Activated CD4-positive, alpha-beta T cell treated with anti-CD3 and anti-CD28 coated beads, Interleukin-2, amount 10 ng/mL, durations not matched to agents 24 days and 14 days (primary cell): ENCODE measurements at places on chromosomes 16 and 17.

- no peaks in the 10 kb centered on the region for H3K27me3 ChIP-seq
- H3K27ac ChIP-seq = no peak overlapping the region
- H3K4me1 ChIP-seq = no peaks in the 10 kb centered on the region
- no peaks in the 10 kb centered on the region for H3K36me3 ChIP-seq
- no peak for DNase-seq
Observed at GRCh38 chr16:83011939-83012338, 385.2 kb downstream of the CDH13 start.

DNA sequence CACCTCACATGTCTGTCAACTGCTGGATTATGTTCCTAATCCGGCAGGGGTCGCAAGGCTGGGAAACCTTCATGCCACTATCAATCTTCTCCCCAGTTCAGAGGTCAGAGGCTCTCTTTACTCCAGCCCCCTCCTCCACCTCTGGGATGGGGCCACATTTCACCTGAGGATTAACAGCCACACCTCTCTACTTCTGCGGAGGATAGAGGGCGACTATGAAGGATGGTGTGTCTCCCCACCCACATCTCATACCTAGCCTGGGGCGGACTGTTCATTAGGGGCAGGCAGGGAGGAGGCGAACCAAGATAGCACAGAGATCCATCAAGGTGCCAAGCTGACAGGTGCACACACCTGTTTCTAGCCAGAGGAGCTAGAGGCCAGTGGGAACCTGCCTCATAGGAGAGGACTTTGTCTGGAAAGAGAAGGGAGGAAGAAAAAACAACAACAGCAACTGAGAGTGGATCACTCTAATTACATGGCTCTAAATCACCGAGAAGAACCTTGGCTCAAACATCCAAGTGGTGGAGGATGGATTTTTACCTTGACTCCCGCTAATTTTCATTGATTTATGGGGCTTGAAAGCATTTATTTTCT, 41.9 kb upstream of the SKAP1 start:
- H3K27ac ChIP-seq = no peak overlapping the region
- H3K36me3 ChIP-seq = no peaks in the 10 kb centered on the region
- DNase-seq = no peak
- H3K4me3 ChIP-seq = no peak overlapping the region

DNA sequence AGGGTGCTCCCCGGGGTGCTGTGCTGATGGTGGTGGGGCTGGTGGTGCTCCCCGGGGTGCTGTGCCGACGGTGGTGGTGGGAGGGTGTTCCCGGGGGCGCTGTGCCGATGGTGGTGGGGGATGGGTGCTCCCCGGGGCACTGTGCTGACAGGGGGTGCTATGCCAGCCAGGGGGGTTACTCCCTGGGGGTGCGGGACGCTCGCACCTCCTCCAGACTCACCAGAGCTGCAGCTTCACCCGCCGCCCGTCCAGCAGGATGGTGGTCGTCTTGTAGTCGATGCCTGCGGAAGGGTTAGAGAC, 16.0 kb upstream of the WDR45B start:
- no peak overlapping the region for H3K27ac ChIP-seq
- no peaks in the 10 kb centered on the region for H3K27me3 ChIP-seq
- H3K36me3 ChIP-seq = no peaks in the 10 kb centered on the region
- H3K4me1 ChIP-seq = peaks cover 4% of the 10 kb centered on the region

DNA sequence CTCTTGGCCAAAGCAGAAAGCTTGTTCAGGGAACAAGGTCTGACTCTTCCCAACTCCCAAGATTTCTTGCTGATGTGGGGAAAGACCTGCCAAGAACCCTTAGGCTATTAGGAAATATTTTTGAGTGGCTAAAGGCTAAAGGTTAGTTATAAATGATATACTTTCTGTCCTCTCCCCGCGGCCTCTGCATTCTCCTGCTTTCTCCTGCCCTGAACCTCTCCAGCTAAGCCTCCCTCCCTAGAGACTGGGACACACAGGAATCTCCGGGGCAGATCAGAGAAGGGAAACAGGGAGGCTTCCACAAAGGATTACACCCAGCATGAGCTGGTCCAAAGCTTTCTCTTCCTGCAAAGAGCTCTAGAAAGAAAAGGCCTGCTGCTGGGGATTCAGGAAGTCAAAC, 2.3 kb downstream of the SLC43A2 start:
- peaks cover 25% of the 10 kb centered on the region for H3K4me1 ChIP-seq
- no peaks in the 10 kb centered on the region for H3K36me3 ChIP-seq
- DNase-seq = no peak
- peaks cover 43% of the 10 kb centered on the region for H3K27me3 ChIP-seq

DNA sequence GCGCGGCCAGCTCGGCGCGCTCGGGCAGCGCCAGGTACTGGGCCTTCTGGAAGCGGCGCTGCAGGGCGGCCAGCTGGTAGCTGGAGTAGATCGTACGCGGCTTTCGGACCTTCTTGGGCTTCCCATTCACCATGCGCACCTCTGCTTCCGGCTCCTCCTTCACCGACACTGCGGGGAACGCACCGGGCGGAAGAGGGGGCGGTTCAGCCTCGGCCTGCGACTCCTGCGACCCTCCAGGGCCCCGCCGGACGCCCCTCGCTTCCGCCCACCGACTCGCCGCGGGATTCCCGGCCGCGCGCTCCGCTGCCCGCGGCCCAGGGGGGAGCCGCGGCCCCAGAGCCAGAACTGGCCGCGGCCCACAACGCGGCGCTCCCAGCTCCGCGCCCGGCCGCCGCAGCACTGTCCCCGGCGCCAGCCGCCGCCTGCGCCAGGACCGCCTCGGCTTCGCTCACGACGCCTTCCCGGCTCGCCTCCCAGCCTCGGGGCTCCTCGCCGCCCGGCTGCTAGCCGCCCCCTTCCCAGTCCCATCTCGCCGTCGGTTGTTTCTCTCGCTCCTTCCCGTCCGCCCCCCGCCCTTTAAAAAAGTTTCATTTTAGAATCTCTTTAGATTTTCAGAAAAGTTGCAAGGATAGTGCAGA, 1.5 kb downstream of the DLX3 start:
- peaks cover 76% of the 10 kb centered on the region for H3K27me3 ChIP-seq
- H3K4me1 ChIP-seq = peaks cover 20% of the 10 kb centered on the region
- DNase-seq = peak; percentile 79
- H3K36me3 ChIP-seq = no peaks in the 10 kb centered on the region

DNA sequence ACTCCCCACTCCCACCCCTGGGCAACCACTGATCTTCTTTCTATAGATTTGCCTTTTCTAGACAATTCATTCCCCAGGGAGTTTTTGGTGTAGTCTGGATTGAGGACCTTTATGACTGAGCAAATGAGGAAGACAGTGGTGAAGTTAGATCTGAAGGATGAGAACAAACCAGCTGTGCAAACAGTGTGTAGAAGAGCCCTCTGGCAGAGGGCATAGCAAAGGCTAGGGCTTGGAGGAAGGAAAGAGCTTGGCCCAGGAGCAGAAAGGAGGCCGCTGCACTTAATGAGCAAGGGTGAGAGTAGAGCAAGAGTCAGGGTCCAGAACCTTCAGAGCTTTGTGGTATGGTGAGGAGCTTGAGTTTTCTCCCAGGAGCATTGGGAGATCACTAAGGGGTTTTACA, 352.7 kb downstream of the CA10 start:
- H3K27me3 ChIP-seq = peaks cover 11% of the 10 kb centered on the region
- no peak for DNase-seq
- H3K4me1 ChIP-seq = no peaks in the 10 kb centered on the region
- no peaks in the 10 kb centered on the region for H3K36me3 ChIP-seq
- H3K4me3 ChIP-seq = no peak overlapping the region

- no peaks in the 10 kb centered on the region for H3K27me3 ChIP-seq
- no peak for DNase-seq
- no peak overlapping the region for H3K4me3 ChIP-seq
- H3K27ac ChIP-seq = no peak overlapping the region
- peaks cover 21% of the 10 kb centered on the region for H3K4me1 ChIP-seq
Observed at GRCh38 chr17:66576473-66576872, 258.4 kb upstream of the CACNG5 start.

DNA sequence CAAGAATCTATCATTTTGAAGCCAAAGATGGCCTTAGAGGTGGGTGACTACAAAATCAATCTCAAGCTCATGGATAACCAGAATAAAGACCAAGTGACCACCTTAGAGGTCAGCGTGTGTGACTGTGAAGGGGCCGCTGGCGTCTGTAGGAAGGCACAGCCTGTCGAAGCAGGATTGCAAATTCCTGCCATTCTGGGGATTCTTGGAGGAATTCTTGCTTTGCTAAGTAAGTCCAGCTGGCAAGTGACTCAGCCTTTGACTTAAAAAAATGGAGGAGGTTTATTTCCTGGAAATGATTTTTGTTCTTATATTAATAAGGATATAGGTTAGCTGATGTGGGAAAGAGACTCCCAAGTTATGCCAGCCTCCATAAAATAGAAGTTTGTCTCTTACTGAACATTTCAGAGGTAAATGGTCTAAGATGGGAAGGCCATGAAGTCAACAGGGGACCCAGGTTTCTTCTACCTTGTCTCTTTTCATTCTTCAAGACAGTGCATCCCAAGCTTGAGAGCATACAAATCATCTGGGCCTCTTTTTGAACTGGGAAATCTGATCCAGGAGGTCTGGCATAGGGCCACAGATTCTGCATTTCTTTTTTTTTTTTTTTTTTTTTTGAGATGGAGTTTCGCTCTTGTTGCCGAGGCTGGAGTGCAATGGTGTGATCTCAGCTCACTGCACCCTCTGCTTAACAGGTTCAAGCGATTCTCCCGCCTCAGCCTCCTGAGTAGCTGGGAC, 19.8 kb upstream of the TANGO6 start:
- H3K27me3 ChIP-seq = peaks cover 3% of the 10 kb centered on the region
- no peak overlapping the region for H3K27ac ChIP-seq
- H3K4me1 ChIP-seq = no peaks in the 10 kb centered on the region

- H3K27me3 ChIP-seq = no peaks in the 10 kb centered on the region
- no peaks in the 10 kb centered on the region for H3K4me1 ChIP-seq
- H3K4me3 ChIP-seq = no peak overlapping the region
- no peaks in the 10 kb centered on the region for H3K36me3 ChIP-seq
Observed at GRCh38 chr17:41939044-41939692, 8.8 kb downstream of the ODAD4 start.

- H3K4me3 ChIP-seq = no peak overlapping the region
- H3K27me3 ChIP-seq = no peaks in the 10 kb centered on the region
- H3K4me1 ChIP-seq = no peaks in the 10 kb centered on the region
Observed at GRCh38 chr17:71438631-71439146, 682.1 kb upstream of the SOX9 start.

GRCh38 chr16:85923153-85924021, 24.4 kb downstream of the IRF8 start:
- peak overlapping the region; percentile 92 for H3K27ac ChIP-seq
- H3K36me3 ChIP-seq = peaks cover 41% of the 10 kb centered on the region
- H3K4me3 ChIP-seq = no peak overlapping the region
- no peaks in the 10 kb centered on the region for H3K27me3 ChIP-seq
- no peak for DNase-seq

- H3K27ac ChIP-seq = no peak overlapping the region
- no peak overlapping the region for H3K4me3 ChIP-seq
- H3K4me1 ChIP-seq = no peaks in the 10 kb centered on the region
- H3K27me3 ChIP-seq = no peaks in the 10 kb centered on the region
- DNase-seq = no peak
Observed at GRCh38 chr17:10001306-10001873, 96.3 kb upstream of the RCVRN start.

DNA sequence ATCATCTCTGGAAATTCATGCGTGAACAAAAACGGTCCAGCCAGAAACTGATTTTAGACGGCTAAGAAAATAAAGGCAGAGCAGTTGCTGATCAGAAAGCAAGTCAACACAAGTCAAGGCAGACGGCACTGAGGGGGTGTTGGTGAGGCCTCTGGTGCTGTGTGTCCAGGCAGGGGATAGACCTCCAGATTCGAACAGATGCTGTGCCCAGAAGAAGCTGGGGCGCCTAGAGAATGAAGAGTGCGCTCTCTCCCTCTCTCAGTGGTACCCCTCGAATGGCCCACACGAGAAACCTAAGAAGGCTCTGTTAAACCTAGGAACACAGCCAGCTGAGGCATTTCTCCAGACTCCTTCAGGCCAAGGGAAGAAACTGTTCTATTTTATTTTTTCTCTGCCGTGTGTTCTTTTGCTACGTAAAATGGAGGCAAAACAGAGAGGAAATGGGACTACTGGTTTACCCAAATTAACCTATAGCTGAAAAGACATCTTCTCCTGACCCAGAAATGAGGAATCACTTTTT, 178.3 kb downstream of the PMP22 start:
- H3K4me3 ChIP-seq = no peak overlapping the region
- no peaks in the 10 kb centered on the region for H3K27me3 ChIP-seq
- H3K27ac ChIP-seq = no peak overlapping the region
- no peaks in the 10 kb centered on the region for H3K4me1 ChIP-seq

DNA sequence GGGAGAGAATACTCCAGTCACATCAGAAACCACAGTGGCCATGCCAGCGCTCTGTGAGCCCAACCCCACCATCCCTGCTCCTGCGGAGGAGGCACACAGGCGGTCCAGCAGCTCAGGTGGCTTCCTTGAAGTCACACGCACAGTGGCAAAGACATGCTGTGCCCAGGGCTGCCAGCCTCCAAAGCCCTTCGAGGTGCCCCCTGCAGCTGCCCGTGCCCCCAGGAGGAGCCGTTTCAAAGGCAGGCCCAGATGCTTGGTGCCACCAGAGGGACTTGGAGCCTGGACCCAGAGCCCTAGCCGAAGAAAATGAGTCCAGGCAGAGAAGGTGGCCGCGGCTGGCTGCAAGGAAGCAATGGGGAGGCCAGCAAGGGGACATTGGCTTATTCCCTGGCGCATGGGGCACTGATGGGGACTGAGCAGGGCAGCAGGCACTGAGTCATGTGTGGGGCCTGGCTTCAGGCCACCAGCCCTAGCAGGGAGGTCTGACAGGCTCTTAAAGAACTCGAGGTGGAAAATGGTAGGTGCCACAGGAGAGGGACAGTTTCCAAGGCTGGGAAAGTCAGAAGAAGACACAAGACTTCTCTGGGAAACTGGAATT, 17.2 kb upstream of the CACNG1 start:
- H3K4me3 ChIP-seq = no peak overlapping the region
- H3K4me1 ChIP-seq = no peaks in the 10 kb centered on the region
- H3K27ac ChIP-seq = no peak overlapping the region
- no peak for DNase-seq

- no peaks in the 10 kb centered on the region for H3K36me3 ChIP-seq
- no peaks in the 10 kb centered on the region for H3K27me3 ChIP-seq
- no peak overlapping the region for H3K27ac ChIP-seq
- H3K4me3 ChIP-seq = no peak overlapping the region
Observed at GRCh38 chr16:85225721-85226120, 113.4 kb upstream of the CIBAR2 start.

- no peaks in the 10 kb centered on the region for H3K27me3 ChIP-seq
- H3K4me1 ChIP-seq = peaks cover 5% of the 10 kb centered on the region
- H3K36me3 ChIP-seq = no peaks in the 10 kb centered on the region
- no peak for DNase-seq
- H3K4me3 ChIP-seq = no peak overlapping the region
- H3K27ac ChIP-seq = no peak overlapping the region
Observed at GRCh38 chr17:59287452-59287851, 44.0 kb upstream of the YPEL2 start.

GRCh38 chr16:13992322-13992721, 72.4 kb downstream of the ERCC4 start:
- no peaks in the 10 kb centered on the region for H3K27me3 ChIP-seq
- H3K4me1 ChIP-seq = no peaks in the 10 kb centered on the region
- no peak overlapping the region for H3K4me3 ChIP-seq
- no peak overlapping the region for H3K27ac ChIP-seq
- no peak for DNase-seq

GRCh38 chr16:85205747-85206471, 93.6 kb upstream of the CIBAR2 start:
- no peak for DNase-seq
- H3K36me3 ChIP-seq = peaks cover 2% of the 10 kb centered on the region
- no peak overlapping the region for H3K27ac ChIP-seq
- H3K4me1 ChIP-seq = no peaks in the 10 kb centered on the region
- no peaks in the 10 kb centered on the region for H3K27me3 ChIP-seq

- peak overlapping the region; percentile 86 for H3K27ac ChIP-seq
- DNase-seq = peak; percentile 91
- H3K4me3 ChIP-seq = peak overlapping the region; percentile 93
- H3K27me3 ChIP-seq = peaks cover 8% of the 10 kb centered on the region
Observed at GRCh38 chr17:28384281-28385036, 13.0 kb downstream of the SARM1 start.
